Left lung (tissue), 14 donors: ENCODE measurements at places on chromosomes 1 and 21.

DNA sequence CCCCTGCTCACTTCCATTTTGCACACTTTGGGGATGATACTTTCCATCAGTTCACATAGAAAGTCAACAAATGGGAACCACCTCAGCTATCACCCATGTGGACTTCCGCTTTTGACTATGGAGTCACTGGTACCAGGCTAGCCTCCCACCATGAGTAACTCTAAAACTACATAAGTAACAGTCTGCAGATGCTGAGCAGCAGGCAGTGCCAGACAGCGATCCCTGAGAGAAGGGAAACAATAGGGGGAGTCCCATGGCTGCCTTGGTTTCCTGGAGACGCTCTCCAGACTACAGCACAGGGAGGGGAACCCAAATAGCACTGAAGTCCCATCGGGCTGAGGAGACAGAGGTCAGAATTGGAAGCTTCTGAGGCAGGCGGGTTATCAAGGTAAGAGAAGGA lies 2.8 kb upstream of the TFF2 start:
- no peak for DNase-seq

DNA sequence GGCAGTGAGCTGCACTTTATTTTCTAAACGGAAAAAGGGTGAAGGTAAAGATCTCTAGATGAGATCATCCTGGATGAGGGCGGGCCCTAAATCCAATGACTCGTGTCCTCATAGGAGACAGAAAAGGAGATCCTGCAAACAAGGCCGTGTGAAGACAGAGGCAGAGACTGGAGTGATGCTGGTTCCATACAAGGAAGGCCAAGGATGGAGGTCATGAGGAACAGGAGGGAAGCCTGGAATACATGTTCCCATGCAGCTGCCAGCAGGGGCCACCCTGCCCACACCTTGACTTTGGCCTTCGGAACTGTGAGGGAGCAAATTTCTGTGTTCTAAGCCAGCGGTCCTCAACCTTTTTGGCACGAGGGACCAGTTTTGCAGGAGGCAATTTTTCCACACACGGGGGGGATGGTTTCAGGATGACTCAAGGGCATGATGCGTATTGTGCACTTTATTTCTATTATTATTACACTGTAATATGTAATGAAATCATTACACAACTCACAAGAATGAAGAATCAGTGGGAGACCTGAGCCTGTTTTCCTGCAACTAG lies 94.3 kb downstream of the PSMG1 start:
- no peak for DNase-seq

DNA sequence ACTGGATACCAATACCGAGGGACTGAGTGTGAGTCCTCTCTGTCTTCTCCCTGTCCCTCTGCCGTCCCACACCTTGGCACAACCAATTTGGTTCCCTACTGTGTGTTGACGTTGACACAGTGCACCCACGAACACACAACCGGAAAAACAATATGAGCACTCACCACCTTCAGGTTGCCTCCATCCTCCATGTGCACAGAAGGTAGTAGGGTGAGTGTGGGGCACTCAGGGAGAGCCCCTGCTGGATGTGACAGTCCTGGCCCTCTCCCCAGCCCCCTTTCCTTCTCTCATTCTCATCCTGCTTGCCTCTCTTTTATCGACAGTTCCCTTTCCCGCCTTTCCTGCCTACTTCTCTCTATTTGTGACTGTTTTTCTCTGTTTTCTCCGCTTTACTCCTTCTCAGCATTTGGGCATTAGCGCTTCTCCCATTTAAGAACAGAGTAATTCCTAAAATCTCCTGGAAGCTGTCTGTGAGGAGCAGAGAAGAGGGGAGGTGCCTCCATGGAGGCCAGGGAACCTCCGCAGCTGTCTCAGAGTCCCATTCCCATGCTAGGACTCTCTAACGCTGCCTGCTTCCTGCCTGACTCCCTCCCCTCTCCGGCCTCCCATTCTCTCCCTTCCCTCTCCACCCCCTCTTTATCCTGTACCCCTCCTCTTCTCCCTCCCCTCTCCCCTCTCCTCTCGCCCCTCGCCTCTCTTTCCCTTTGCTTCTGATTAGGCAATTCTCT lies 16.4 kb downstream of the CADM3 start:
- no peak for DNase-seq

DNA sequence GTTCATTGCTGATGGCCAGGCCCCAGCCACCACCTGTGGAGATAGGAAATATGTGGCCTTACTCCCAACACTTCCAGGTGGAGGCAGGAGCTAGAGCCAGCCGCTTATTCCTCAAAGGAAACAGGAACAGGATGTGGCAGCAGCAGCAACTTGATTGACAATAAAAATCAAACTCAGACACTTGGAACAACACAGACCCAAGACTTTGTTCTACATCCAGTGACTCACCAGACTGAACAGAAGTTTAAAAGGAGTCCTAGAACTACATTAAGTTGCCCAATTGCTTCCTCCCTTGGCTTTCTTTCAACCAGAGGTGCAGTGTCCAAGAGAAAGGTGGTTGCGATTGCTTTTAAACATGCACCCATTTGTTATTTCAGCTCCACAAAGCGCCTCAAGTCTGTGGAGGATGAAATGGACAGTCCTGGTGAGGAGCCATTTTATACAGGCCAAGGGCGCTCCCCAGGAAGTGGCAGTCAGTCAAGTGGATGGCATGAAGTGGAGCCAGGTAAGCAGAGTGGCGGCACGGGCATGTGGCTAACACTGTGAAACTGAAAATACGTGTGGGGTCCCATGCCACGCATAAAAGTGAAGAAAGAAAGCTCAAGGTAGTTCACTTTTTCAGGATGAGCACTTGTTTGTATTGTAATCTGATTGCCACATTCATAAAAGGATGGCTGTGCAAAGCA lies 276.6 kb downstream of the NFIA start:
- no peak for DNase-seq

DNA sequence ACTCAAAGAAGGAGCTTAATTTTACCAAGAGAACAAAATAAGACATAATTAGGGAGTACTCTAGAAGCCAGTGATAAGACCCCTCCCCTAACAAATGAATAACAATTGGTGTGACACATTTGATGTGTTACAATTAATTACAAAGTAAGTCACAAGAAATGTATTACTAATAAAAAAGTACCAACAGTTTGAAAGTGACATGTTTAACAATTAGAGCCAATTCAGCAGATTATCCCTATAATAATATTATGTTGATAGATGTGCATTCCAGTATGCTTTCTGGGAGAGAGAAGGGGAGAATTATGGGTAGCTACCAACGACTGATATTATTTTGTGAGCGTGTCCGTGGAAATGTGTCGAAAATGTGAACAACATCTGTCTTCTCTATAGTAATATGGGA lies 19.1 kb downstream of the CTSK start:
- no peak for DNase-seq

- no peak for DNase-seq
Measured at GRCh38 chr1:167601442-167602383, 28.3 kb upstream of the RCSD1 start.

- no peak for DNase-seq
Measured at GRCh38 chr1:185787238-185787637, 53.0 kb downstream of the HMCN1 start.

DNA sequence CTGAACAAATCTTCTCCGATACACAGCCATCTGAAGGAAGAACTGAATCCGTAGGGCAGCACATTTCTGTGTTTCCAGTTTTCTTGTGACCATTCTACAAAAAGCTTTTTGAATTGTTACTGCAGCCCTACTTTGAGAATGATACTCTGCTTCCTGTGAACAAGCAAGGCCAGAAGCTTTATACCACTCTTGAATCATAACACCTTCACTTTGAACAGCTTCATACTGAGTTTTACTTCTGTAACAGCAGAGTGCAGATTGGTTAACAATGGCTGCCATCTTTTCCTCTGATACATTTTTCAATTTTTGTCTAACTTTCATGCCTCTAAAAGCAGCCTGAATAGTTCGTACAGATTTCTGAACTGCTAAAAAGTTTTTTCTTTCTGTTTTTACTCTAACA lies 33.6 kb upstream of the F13B start:
- DNase-seq, result no peak

DNA sequence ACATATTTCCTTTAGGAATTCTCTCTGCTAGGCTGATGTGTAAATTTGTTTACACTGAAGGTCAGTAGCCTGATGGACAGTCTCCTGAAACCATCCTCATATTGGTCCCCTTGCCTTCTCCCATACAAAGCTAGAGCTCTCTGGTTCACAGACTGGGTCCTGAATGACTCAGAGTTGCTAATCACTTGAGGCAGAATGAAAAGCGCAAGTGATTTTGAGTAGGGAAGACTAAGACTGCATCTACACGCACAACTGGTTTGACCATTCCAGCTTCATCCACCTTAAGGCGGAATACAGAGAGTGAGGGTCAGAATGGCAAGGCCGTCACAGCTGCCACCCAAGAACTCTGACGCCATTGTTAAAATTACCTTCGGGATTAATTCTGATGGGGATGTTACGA lies 70.2 kb upstream of the KIF26B start:
- DNase-seq, result no peak

GRCh38 chr1:18731591-18732235 lies 101.1 kb downstream of the PAX7 start:
- no peak for DNase-seq

- DNase-seq, result no peak
Measured at GRCh38 chr1:169786974-169787373, 7.7 kb downstream of the METTL18 start.
